Right cardiac atrium (tissue), 5 donors: ENCODE measurements at places on chromosomes 2 and 18.

GRCh38 chr2:105877945-105878344 is 133.2 kb downstream of the NCK2 start:
- no peak for DNase-seq

- DNase-seq = no peak
Measured at GRCh38 chr2:236341067-236341466, 76.9 kb upstream of the ASB18 start.

GRCh38 chr18:10718809-10719208 is 193.0 kb downstream of the NAPG start:
- no peak for DNase-seq

GRCh38 chr2:169659320-169659719 is 34.9 kb downstream of the CFAP210 start:
- DNase-seq = no peak

- no peak for DNase-seq
Measured at GRCh38 chr18:59189746-59190145, 30.2 kb upstream of the GRP start.
